GM04504 (cell line): ENCODE measurements at places on chromosomes 2 and 18.

- DNase-seq = no peak
Observed at GRCh38 chr2:49943944-49944778, 789.8 kb upstream of the FSHR start.

DNA sequence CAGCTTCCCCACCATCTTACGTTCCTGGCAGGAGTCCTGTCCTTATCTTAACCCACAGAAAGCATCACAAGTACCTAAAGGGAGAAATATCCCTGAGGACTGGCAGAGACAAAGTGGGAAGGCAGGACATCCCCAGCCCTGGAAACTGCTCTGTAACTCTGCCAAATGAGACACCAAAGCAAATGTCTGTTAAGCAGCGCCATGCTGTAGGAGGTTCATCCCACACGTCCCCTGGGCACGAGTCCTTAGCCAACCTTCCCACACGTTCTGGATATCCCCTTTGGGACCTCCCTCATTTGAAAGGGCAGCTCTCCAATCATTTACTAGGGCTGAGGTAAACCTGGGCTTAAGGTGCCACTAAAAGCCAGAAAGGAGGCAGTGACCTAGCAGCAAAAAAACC lies 207.2 kb downstream of the ATAD2B start:
- no peak for DNase-seq

DNA sequence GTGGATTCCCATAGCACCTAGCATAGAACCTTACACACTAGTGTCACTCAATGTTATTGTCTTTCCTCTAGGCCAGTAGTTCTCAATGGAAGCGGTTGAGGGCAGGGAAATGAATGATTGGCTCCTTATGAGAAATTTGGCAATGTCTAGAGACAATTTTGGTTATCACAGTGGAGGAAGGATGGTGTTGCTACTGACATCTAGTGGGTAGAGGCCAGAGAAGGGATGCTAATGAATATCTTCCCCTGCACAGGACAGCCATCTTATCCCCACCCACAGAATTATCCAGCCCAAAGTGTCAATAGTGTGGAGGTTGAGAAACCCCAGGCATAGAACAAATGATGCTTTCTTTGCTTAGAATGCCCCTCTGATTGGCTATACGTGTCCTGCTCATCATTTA lies 15.8 kb downstream of the C18orf63 start:
- peak; percentile 41 for DNase-seq

DNA sequence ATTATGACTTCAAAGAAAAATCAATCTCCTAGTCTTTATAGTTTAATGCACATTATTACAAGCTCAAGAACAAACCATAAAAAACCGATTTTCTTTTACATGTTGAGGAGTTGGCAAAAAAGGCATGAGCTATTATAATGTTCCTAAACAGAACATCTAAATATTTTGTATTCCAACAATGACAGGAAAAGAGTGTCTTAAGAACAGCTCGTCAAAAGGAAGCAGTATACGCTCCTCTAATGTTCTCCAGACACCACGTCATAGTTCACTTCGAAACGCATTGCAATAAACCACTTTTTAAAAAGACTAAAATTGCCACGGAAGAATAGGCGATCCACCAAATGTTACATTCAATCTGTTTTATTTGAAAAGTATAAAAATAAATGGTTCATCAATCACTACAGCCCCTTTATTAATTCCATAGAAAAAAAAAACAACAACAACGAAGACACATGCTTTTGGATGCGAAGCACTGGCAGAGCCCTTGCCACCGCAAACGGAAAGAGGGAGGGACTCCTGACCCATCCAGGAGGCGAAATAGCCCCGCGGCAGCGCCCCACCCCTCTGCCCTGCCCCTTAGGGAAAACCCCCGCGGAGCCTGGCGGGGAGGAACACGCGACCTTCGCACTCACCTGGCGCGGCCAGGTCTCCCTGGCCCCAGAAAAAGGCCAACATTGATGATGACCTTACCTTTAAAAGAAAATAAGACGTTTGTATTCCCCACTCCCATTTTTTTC lies 45.8 kb downstream of the MBP start:
- no peak for DNase-seq

DNA sequence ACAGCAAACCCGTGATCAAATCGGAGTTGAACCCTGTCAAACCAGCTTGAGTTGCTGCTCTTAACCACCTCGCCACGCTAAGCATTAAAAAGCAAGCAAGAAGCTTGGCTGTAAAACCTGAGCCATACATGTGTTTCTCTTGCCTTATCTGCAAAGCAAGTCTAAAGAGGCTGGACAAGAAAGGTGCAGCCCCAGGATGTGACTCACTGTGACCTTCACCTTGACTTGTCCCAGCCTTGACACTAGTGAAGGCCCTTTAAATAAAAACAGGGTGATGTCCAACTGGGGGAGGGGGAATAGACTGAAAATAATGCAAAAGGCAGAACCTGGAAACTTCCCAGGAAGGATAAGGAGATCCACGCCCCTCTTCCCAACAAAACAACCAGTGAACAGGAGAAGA lies 127.6 kb upstream of the NPAS2 start:
- no peak for DNase-seq

DNA sequence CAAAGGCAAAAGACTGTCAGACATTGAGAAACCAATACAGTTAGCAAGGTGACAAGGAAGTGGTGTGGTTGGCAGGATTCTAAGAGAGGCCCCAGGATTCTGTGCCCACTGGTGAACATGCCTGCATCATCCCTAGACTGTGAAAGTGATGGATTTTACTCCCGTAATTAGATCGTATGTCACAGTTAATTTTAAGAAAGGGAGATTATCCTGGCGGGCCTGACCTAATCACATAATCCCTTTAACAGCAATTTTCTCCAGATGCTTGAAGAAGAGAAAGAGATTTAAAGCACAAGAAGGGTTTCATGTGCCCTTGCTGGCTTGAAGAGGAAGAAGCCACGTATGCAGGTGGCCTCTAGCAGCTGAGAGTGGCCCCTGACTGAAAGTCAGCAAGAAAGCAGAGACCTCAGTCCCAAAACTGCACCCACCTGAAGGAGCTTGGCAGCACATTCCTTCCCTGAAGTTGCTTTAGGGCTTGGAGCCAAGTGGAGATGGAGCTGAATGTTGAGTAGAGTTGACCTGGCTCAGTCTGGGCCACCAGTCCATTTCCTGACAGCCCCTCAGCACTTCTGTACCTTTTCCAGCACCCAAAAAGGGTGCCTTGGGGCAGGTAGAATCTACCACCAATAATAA lies 49.1 kb downstream of the GTF3C3 start:
- DNase-seq = no peak

DNA sequence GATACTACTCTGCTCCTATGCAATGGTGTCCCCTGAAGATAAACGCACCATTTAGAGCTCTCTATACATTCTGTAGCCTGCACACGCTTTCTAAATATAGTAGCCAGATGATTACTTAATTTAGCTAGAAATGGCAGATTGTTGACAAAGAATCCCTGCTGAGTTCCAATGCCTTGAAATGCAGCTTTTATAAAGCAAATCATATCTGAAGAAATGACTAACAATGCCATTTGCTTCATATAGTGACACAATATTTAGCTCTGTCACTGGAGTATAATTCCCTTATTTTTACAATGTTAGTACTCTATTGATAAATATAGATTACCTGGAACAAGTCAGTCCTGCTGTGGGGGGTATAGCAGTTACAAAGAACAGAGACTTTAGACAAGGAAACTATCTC lies 166.2 kb downstream of the CDCA7 start:
- no peak for DNase-seq

DNA sequence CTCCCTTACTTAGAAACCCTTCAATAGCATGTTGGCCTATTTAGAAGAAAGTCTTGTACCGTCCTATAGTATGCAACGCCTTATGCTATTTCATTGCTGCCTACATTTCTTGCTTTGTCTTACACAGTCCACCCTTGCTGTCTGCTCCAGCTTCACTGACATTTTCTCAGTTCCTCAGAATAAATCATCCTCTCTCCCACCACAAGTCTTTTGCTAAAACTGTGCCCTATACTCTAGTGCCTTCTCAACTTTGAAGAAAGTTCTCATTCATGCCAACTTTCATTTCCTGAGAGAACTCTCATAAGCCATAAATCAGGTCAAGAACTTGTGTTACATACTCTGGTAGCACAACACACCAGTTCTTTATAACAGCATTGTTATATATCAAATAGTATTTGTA lies 54.3 kb upstream of the COL3A1 start:
- no peak for DNase-seq

GRCh38 chr2:52210161-52210560 lies 1178.2 kb upstream of the NRXN1 start:
- DNase-seq = no peak
